ENCODE measurements at places on chromosomes 13 and 19.
A peak's percentile ranks its signal among the peaks of the same experiment; 100 is the strongest.

DNA sequence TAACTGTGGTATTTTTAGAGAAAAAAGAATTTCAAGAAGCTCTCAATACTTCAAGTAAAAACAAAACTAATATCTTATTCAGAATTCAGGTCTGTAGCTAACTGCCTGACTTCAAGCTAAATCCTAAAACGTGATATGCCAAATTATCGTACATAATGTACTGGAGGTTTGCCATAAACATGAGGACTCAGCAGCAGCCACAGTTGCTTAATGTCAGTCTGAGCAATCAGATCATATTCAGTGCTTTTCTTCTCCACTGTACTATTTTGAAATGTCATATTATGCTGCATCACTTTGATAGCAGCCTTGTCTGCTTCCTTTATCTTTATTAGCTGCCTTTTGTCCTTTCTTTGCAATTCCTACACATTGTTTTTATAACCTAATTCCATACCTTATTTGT is 265.1 kb upstream of the EDNRB start:
- peak; percentile 30 for DNase-seq

GRCh38 chr19:17623224-17623935 is 64.8 kb downstream of the UNC13A start:
- no peak for DNase-seq

- DNase-seq, result no peak
Observed at GRCh38 chr13:80957019-80957655, 616.2 kb upstream of the SPRY2 start.

DNA sequence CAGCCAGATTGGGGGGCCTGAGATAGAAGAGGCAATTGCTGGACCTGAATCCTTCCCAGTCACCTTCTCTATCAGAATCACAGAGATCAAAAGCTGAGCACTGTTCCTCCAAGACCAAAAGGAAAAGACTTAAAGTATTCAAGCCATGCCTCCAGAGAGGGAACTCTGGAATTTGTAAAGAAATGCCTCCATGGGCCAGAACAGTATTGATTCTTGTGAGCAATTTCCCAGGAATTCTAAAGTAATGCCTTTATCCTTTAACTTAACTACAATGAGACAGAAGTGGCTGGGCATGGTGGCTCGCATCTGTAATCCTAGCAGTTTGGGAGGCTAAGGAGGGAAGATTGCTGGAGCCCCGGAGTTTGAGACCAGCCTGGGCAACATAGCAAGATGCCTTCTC is 148.8 kb downstream of the FLT1 start:
- no peak for DNase-seq

GRCh38 chr13:113863524-113864272 is at the start of gene GAS6:
Gene GAS6, minus strand, starts transcription at chr13:113864076. Its CDS starts 156 bp downstream, at chr13:113863920.
- peak; percentile 49 for DNase-seq

- no peak for DNase-seq
Observed at GRCh38 chr19:1882089-1882785, 3.1 kb downstream of the ABHD17A start.

DNA sequence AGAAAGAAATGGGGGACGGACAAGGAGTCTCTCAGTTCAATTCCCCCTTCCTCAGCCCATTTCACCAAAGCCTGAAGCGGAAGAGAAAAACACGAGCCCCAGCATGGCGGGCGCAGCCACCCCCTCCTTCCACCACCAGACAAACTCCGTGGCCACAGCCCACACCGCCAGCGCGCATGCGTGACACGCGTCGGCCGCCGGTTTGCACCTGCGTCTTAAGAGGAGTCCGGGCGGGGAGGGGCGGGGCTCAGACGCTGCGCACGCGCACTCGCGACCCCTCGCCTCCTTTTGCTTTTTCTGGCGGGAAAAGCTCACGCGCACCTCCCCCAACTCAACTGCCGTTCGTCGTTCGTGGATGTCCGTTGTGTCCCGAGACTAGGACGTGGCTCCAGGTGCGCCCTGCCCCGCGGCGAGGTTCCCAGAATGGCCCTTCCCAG is at the start of gene KASH5:
Gene KASH5 (plus strand): TSS at position 314 of the 437 bp plus-strand sequence. CDS start 2,635 bp downstream, outside the sequence.
- peak; percentile 50 for DNase-seq

- DNase-seq, result no peak
Observed at GRCh38 chr13:113002206-113002912, 33.3 kb downstream of the MCF2L start.

DNA sequence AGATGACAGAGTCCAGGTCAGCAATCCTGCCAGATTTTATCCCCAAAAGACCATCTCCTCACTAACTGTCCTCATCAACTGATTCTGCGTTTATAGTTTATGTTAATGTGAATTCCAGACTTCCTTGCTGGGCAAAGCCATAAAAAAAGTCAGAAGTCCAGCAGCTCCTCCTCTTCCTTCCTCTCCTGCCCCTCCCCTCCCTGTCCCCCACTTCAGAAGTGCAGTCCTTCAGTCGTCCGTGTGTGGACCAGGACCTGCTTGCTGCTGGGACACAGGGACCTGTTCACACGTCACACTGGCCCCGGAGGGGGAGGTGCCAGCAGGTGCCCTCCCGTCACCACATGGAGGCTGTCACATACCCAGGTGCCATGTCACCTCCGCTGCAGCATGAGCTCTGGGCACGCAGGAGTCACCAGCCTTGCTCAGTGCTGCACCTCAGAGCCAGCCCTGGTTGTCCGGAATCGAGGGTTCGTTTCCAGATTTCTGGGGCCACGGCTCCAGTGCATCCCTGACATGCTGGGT is 4.0 kb upstream of the MCF2L start:
- DNase-seq, result no peak

DNA sequence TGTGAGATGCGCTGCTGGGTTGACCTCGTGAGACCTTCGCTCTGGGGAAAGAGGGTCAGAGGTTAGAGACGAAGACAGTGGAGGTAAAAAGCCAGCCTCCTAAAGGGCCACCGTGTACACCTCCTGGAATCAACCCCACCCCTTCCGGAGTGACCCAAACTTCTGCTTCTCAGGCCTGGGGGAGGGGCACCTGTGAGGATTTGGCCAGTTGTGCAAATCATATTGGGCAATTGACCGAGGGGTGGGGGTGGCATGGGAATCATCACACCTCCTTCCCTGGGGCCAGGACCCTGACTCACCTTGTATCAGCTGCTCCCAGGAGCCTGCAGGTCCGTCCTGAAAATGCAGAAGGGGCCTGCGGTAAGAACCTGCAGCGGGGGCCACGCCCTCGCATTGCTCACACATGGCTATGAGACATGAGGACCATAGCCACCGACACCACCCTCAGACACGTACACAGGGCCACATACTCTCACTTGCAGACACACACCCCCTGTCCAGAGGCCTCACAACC is 2.8 kb downstream of the TNFSF14 start:
- DNase-seq, result no peak

- DNase-seq, result peak; percentile 17
Observed at GRCh38 chr19:50720921-50721381, 1.3 kb upstream of the SHANK1 start.

- DNase-seq, result no peak
Observed at GRCh38 chr13:49638030-49638743, 9.9 kb downstream of the ARL11 start.

GRCh38 chr19:2627319-2627829 is 75.1 kb downstream of the GNG7 start:
- peak; percentile 93 for DNase-seq

GRCh38 chr19:11383706-11384048 is 437 bp downstream of the EPOR start:
- DNase-seq, result no peak

- DNase-seq, result no peak
Observed at GRCh38 chr13:50156140-50156539, 140.9 kb downstream of the KCNRG start.

DNA sequence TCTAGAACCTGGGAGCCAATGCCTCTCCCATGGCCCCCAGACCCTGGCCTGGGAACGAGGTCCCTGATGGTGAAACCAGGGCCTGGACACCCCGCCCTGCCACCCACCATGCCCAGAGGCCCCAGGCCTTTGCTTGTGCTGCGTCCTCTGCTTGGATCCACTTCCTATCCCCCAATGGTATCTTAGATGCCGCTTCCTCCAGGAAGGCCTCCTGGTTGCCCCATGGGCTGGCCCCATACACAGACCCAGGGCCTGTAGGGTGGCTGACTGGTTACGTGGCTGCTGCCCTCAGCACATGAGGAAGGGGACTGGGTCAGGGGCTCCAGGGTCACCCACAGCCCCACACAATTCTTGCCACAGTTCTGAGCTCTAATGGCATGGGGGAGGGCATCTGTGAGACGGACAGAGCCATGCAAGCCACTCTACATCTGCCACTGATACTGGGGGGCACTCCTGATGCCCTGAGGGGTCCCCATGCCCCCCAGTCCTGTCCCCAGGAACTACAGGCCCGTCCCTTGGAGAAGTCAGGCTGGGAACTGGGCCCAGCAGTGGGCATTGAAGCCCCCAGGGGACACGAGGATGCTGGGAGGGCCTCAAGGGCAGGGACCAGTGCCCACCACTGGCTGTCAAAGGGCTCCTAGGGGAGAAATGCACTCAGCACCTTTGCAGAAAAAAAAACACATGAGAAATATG is 5.0 kb downstream of the RPL36 start:
- no peak for DNase-seq

DNA sequence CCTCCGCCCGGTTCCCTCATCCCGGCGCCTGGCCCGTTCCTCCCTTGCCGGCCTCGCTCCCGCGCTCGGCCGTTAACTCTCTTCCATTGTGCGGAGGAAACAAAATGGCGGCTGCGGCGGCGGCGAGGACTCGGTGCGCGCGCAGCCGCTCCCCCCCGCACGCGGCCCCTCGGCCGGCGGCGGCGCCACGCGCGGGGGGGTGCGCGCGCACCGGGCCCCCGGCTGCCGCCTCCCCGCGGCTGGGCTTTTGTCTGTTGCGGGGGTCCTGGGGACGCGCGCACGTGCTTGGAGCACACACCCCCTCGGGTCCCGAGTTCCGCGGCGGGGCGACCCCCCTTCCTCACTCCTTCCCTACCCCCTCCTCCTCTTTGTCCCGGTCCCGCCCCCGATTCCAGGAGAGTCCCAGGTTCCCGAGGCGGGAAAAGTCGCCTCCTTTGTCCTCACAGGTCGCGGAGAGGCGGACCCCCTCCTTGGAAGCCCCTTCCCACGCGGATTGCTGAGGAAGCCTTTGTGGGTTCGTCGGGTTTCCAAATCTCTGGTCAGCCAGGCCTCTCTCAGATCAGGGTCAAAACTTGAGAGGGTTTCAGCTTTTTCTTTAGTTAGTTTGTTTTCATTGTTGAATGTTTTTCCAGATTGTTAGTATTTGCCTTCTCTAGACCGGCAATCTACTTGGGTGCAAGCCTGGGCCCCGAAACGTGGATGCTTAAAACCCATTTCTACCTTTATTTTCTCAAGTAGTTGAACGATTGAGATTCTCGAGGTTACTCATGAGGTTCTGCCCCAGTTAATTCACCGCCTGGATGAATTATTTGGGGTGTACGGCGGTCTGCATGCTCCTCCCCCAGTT is 687 bp downstream of the ILF3 start:
- DNase-seq, result no peak

GRCh38 chr19:10913716-10914340 is 14.6 kb downstream of the YIPF2 start:
- DNase-seq, result no peak

DNA sequence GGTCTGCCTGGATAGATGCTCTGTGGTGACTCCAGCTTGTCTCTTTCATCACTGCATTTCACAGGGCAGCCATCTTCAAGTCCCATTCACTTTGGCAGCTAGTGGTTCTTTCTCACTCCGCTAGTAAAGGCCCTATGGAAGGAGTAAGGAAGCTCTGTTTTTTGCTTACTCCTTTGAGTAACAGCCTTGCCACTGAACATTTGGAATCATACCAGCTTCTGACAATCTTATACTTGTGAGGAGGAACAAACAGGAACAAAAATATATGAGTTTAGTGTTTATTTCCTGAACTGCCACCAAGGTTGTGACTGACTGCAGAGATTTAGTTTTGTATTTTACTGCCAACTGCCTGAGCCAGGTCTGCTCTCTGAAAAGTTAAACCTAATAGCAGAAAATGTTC is 38.7 kb downstream of the KCTD4 start:
- peak; percentile 14 for DNase-seq

DNA sequence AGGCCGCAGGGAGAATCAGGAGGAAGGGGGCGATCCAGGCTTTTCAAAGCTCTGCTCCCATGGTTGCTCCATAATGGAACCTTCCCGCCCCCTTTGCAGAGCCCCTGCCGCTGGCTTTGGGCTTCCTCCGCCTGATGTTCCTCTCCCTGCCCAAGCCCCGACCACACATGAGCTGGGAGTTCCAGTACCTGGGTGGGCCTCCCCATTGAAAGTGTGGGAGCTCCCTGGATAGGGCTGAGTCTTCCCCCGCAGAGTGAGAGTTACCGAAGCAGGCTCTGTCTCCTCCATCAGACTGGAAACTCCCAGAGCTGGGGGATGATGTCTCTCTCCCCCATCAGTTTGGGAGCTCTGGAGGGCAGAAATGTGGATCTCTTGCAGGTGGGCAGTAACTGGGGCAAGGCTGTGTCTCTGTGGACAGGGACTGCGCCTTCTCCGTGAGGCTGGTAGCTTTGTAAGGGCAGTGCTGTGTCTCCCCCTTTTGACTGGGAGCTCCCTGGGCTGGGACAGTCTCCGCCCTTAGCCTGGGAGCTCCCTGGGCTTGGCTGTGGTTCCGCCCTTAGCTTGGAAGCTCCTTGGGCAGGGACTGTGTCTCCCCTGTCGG is 722 bp downstream of the DCAF15 start:
- peak; percentile 69 for DNase-seq
